ENCODE measurements at places on chromosomes 6 and 20.

DNA sequence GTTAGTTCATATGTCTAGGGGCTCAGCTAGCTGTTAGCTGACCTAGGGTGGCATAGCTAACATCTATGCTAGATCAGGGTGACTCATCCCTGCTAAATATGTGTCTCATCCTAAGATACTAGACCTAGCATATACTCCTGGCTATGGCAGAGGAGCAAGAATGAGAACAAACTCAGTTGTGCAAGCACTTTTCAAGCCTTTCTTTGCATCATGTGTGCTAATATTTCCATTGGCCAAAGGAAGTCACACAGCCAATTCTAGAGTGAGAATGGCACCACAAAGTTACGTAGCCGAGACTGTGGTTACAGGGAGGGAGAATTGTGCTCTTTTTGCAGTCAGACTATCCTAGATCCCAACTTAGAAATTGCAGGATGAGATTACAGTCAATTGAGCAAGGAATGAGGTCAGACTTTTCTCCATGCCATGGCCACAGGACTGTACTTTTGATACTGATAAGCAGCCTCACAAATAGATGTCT, 78.7 kb downstream of the PLCB4 start:
- DNase-seq: no peak

- no peak for DNase-seq
Observed at GRCh38 chr20:57167971-57168701, 98.3 kb downstream of the BMP7 start.

GRCh38 chr20:59004493-59004762, 2.6 kb downstream of the CTSZ start:
- DNase-seq: no peak

GRCh38 chr6:35948725-35949124, 27.8 kb upstream of the SRPK1 start:
- DNase-seq: no peak

DNA sequence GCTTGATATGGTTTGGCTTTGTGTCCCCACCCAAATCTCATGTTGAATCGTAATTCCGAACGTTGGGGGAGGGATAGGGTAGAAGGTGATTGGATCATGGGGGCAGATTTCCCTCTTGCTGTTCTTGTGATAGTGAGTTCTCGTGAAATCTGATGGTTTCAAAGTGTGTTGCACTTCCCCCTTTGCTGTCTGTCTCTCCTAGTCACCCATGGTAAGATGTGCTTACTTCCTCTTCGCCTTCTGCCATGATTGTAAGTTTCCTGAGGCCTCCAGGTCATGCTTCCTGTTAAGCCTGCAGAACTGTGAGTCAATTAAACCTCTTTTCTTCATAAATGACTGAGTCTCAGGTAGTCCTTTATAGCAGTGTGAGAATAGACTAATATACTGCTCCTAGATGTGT, 19.9 kb downstream of the PFDN4 start:
- no peak for DNase-seq

- no peak for DNase-seq
Observed at GRCh38 chr6:42933205-42933604, 3.9 kb downstream of the CNPY3 start.

- DNase-seq: no peak
Observed at GRCh38 chr6:107753778-107754177, 70.3 kb downstream of the SCML4 start.

- DNase-seq: no peak
Observed at GRCh38 chr6:54899442-54899841, 52.9 kb downstream of the FAM83B start.

DNA sequence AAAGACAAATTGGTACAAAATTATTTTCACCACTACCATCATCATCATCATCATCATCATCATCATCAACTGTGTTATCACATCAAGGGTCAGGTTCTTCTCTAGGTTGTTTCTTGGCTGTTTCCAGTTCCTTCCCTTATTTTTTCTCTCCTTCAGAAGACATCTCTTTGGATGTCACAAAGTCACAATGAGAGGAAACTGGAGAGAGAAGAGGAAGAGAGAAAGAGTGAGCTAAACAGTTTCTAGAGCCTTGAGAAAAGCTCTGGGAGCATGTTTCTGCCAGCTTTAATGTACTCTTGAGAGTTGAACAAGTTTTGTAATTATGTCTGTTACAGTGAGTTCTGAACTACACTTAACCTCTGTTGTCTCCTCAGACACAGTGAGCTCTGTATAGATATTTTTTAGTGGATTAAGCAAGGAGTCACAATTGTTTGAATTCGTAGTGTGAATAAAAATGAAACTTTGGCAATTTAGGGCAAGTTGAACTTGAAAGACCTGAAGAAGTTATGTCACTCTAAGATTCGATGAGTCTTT, 123.0 kb upstream of the AKIRIN2 start:
- no peak for DNase-seq

GRCh38 chr6:152329638-152330448, 307.3 kb downstream of the SYNE1 start:
- no peak for DNase-seq

DNA sequence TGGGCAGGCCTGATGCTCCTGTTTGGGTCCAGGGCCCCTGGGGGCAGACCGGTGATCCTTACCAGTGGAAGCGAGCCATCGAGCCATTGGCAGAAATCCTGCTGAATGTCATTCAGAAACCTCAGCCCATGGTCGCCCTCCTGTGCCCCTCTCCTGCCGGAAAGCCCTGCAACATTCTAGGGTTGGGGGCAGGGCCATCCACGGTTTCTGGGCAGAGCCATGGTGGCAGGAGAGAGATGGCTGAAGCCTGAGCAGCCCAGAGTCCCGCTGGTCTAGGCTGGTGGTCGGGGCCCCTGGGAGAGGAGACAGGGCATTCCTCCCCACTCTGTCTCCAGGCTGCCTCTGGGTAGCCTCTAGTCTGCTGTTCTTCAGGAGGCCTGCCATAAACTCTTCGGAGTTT, 19.6 kb upstream of the CHMP4B start:
- no peak for DNase-seq

- no peak for DNase-seq
Observed at GRCh38 chr6:168265827-168266815, 53.5 kb downstream of the DACT2 start.

DNA sequence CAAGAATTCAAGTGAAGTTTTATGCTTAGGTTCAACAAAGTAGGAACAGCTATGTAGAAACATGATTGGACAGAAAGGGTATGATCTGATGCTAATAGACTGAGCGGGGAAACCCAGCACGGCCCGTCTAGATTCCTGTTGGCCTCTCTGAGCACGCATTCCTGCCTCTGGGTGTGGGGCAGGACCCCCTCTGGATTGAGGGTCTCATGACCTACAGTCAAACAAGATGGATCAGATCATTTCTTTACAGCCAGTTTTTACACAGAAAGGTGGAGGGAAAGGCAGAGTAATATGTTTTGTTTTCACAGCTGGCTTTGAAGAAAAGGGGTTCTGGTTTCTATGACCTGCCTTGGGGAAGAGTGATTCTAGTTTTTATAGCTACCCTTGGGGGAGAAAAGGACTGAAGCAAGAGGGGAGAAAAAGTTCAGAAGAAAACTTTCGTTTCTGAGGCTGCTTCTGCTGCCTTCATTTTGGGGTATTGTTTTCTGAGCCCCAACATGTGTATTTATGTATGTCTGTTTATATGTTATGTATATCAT, 99.6 kb upstream of the SLC22A16 start:
- DNase-seq: no peak

- no peak for DNase-seq
Observed at GRCh38 chr20:54290636-54291035, 82.7 kb downstream of the PFDN4 start.

- DNase-seq: no peak
Observed at GRCh38 chr6:21730533-21730932, 137.0 kb downstream of the SOX4 start.

DNA sequence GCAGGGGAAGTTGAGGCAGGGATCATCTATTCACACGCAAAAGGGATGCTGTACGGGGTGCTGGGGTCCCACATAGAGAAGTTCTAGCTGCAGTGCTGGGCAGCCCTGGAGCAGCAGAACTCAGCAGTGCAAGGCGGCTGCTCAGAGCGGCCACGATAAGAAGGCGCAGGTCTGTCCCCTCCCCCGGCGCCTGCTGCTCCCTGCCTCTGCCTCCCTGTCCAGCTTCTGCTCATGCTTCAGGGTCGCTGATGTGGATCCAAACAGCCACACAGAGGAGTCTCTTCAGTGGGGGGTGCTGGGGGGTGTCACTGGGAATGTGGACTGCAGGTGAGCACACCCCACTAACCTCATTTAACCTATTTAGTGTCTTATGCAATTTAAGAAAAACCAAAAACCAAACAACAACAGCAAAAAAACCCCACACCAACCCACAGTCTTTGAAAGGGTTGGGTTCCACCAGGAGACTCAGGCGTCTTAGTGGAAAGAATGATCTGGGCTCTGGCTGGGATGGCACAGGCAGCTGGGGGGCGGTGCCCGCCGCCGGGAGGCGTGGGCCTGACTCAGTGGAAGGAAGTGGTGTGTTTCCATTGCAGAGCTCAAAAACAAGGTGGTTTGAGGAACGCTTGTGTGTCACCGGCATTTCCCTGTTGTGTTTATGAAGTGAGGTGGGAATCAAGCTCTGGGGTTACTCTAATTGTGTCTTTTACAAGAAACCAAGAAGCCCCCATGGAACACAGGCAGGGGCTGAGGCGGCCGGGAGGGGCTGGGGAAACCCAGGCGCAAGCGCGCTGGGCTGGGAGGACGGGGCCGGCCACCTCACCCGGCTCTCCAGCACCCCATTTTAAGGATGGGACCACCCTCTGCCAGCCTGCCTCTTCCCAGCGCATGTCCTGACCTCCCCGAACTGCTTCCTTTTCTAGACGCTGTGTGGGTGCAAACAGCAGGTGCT, 55.1 kb downstream of the IRF4 start:
- DNase-seq: peak; percentile 80

DNA sequence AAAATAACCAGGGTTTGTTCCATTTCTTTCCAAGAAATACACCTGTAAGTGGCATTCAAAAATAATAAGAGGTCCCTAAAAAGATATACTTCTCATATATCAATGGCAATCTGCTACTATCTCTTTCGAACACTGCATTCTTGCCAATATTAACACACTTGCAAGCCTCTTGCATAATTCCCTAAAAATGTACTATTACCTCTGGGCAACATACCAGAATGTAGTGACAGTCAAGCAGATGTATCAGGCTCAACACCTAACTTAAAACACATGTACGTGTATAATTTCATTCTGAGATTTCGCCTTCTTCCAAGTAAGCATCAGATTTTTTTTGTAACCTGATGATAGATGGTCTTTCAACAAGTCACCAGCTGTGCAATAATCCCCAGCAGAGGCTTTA, 3.4 kb downstream of the CBLN4 start:
- no peak for DNase-seq

DNA sequence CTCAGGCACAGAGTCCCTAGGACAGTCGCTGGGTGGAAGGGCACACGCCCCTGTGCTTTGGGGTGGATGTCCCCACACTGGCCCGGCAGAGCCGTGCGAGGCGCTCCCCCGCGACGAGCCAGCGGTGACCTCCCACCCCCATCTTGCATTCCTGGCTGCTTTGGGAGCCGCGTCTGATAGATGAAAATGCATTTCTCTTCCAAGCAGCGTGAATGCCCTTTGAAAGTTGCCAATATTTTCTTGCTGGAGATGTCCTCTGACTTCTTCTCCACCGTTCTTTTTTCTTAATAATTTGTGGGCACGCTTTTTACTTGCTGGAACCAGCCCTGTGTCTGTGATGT, 29.9 kb downstream of the COL20A1 start:
- no peak for DNase-seq

GRCh38 chr20:8509809-8510208, 377.7 kb downstream of the PLCB1 start:
- DNase-seq: no peak

- no peak for DNase-seq
Observed at GRCh38 chr6:167858086-167858591, 31.4 kb downstream of the AFDN start.

DNA sequence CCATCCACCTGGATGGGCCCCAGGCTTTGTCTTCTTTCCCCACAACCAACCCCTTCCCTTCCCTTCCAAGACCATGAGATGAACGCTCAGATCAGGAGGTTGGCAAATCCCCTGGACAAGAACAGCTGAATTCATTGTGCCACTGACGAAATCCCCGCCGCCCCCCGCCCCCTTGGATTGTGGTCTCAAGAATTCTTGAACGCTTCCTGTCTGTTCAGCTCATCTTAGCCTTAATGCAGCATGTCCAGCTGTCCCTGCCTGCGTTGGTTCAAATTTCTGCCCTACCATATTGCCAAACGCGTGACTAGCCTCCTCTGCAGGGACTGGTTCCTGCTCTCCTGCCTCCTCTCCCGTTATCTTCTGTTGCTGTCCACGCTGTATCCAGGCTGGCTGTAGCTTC, 133.2 kb downstream of the CDH4 start:
- no peak for DNase-seq

- DNase-seq: no peak
Observed at GRCh38 chr20:10111139-10111958, 76.6 kb downstream of the ANKEF1 start.

DNA sequence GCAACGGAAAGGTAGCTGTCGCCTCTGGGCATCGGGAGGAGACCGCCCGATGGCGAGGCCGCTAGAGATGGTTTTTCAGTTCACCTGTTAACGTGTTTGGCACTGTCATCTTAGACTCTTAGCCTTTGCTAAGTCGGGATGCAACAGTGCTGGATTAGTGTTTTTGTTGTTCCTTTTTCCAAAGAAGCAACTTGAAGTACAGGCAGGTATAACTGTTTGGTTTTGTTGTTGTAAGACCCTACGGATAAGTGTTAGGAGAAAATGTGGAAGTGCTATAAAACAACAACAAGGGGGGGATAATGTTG, 723 bp downstream of the MANEA start:
- DNase-seq: no peak

GRCh38 chr6:52724042-52724405, 39.3 kb downstream of the GSTA2 start:
- no peak for DNase-seq

DNA sequence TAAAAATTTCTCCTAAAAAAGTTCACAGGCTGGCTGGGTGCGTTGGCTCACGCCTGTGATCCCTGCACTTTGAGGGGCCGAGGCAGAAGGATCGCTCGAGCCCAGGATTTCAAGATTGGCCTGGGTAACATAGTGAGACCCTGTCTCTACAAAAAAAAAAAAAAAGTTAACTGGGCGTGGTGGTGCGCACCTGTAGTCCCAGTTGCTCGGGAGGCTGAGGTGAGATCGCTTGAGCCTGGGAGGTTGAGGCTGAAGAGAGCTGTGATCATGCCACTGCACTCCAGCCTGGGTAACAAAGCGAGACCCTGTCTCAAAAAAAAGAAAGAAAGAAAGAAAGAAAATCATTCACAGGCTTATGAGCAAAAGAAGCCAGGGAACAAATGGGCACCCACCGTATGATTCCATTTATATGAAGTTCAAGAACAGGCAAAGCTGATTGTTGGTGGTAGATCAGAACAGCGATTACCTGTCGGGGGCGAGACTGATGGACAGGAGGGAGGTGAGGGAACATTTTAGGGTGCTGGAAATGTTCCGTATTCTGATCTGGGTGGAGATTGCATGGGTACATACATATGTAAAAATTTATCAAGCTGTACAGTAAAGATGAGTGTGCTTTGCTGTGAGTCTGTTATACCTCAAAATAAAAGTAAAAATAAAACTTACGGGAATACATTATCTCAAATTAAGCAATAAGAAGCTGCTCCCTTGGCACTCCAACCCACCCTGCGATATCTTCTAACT, 77.1 kb downstream of the FGD2 start:
- no peak for DNase-seq

- DNase-seq: no peak
Observed at GRCh38 chr6:3748208-3749066, 3.1 kb downstream of the PXDC1 start.

- no peak for DNase-seq
Observed at GRCh38 chr6:48670546-48670945, 559.5 kb upstream of the PTCHD4 start.

GRCh38 chr6:88376768-88377387, 210.7 kb upstream of the CNR1 start:
- no peak for DNase-seq

GRCh38 chr6:159037756-159038290, 7.0 kb downstream of the TAGAP start:
- no peak for DNase-seq

All from stimulated activated CD8-positive, alpha-beta memory T cell treated with anti-CD3 and anti-CD28 coated beads, Interleukin-7, amount 100 ng/mL, for 1 hour (primary cell).